Cerebellum (tissue), 4 donors: ENCODE measurements at places on chromosomes 7 and 10. TPM values are rescaled to one million over a fixed set of nuclear protein-coding genes. Genes with fewer than 3 reads are reported as not detected.

GRCh38 chr10:934746-935406 is 3.4 kb upstream of the LARP4B start:
- no peak for DNase-seq

DNA sequence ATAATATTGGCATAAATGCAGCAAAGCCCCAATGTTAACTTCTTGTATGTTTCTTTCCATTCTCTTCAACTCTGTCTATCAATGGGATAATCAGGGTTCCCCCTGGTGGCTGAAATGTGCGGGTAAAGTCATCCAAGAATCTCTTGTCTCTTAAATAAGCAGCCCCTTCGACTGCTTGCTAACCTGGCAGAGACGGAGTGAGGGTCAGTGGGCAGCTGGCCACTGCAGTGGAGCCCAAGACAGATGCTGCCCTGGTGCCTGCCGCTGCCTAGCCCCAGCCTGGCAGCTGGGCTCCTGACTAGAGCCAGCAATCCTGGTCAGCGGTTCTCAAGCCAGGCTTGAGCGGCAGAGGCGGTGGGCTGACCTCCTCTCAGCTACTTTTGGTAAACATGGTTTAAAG is 248.9 kb downstream of the COBL start:
- DNase-seq = peak; percentile 28

GRCh38 chr7:43850348-43851116 is 18.8 kb downstream of the MRPS24 start:
- DNase-seq = no peak

DNA sequence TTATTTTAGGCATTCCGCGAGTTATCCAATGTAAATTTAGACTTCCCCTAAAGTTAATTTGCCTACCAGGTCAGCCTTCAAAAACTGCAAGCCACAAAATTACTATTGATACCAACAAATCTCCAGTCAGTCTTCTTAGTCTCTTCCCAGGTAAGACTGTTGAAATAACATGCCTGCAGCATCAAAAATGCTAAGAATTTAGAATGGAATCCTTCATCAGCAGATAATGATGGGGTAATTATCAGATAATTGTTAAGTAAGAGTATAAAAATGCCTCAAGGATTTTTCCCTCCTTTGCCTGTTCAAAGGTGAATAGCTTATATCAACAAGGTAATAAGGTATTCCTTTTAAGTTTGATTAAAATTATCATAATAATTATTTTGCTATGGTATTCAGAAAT is 228.5 kb downstream of the BBS9 start:
- no peak for DNase-seq

DNA sequence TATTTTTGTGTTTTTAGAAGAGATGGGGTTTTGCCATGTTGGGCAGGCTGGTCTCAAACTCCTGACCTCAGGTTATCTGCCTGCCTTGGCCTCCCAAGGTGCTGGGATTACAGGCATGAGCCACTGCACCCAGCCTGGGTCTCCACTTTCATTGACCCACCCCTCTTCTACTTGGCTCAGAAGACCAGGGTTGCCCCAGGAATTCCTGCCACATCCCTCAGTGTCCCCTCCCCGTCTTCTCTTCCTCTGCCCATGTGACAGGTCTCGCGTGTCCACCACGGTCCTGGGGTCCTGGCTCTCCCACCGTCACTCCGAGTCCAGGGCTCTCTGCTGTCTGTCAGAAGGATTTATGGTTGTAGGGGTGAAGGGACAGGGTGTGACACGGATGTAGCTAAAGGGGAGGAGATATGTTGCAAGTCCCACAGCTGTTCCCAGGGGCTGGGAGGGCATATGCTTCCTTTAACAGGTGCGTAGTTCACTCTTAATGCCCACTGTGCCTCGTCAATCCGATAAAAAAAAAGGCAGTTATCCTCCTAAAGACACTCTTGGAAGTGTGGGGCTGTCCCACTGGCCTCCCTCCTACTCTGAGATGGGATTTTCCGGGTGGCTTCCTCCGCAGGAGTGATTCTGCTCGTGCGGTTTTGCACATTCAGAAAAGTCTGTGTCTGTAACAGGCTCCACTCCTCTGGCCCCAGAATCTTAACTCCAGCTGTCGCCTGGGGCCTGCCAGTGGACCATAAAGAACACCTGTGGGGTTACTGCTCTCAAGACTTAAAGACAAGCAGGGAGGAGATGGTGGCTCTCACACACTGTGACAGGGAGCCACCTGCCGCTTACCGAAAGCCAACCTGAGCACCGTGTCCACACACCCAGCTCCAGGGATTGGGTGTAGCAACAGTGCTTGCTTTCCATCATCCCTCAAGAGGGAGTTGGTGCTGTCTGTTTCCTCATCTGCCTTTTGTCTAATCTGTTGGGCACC is 36.7 kb upstream of the SHH start:
- DNase-seq = no peak

GRCh38 chr7:155356323-155357105 is 58.8 kb downstream of the INSIG1 start:
- DNase-seq = peak; percentile 53

DNA sequence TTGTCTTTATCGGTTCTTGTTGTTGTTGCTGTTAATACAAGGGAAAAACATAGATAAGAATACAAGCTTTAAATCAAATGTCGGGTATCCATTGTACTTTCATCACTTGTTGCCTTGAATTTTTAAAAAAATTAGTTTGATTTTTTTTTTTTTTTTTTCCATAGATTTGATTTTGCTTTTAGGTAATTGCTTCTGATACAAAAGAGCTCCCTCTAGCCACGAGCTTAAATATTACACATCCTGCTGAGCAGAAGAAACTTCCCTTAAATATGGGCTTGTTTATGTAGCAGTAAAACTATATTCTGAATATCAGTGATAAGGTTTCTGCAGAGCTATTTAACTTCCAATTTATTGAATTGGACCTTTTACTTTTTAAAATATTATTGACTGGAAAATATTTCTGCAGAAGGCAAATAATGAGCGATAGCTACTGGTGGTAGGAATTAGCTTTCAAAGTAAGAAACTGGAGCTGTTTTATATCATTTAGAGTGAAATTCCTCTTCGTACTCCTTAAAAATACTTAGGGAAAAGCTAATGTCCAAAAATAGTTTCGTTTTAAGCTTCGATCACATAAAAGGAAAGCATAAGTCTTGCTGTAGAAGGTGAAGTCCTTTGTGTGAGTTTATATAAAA is 216.9 kb downstream of the POLR1F start:
- DNase-seq = no peak

GRCh38 chr7:25541094-25541821 is 313.0 kb upstream of the NPVF start:
- DNase-seq = no peak

- DNase-seq = no peak
Measured at GRCh38 chr10:117462816-117463544, 79.6 kb upstream of the EMX2 start.

- DNase-seq = no peak
Measured at GRCh38 chr10:85317827-85318226, 989.4 kb downstream of the CCSER2 start.

DNA sequence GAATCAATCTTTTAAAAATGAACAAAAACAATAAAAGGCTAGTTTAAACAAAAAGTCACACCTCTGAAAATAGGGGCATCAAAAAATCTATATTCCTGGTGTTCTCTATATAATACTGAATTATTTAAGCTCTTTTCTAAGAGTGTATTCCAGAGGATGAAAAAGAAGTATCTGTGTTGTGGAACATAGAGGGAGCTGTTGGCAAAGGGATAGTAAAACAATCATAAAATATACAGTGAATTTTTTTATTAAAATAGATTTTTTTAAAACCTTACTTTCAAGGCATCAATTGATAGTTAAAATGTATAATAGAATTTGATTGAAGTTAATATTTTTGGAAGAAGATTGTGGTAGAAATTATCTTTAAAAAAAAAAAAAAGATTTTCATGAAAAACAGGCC is 1409.1 kb upstream of the CELF2 start:
- peak; percentile 1 for DNase-seq

DNA sequence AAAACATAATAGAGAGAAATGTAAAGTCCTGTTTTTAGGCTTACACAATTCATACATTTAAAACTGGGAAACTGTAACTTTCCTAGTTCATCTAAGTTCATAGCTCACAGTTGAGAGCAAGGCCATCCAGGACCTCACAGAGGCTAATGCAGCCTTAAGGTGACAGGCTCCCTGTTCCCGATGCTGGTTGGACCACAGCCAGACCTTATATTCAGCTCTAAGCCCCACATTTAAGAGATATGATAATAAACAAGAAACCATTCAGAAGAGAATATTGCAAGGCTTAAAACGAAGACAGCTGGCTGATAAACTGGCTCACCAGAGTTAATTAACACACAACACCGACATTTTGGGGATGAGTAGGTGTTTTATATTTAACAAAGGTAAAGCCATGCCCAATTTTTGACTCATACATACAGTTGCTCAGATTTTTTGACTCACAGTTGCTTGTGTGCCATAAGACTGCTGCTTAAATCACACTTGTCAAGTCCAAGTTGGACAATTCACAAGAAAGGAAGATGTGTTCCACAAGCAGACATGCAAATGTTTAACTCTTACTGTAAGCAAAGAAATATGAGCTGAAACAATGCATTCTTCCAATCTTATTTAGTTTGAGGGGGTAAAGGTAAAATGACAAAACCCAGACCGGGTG is 41.1 kb upstream of the TMEM213 start:
- DNase-seq = no peak

- DNase-seq = no peak
Measured at GRCh38 chr10:102612964-102613275, 31.4 kb upstream of the TRIM8 start.

GRCh38 chr7:47440320-47440719 is 141.6 kb downstream of the TNS3 start:
- no peak for DNase-seq

GRCh38 chr7:81245353-81245752 is 326.5 kb upstream of the SEMA3C start:
- DNase-seq = no peak

- no peak for DNase-seq
Measured at GRCh38 chr10:117417196-117417595, 42.0 kb upstream of the PDZD8 start.

- no peak for DNase-seq
Measured at GRCh38 chr10:84542522-84543490, 214.4 kb downstream of the CCSER2 start.

DNA sequence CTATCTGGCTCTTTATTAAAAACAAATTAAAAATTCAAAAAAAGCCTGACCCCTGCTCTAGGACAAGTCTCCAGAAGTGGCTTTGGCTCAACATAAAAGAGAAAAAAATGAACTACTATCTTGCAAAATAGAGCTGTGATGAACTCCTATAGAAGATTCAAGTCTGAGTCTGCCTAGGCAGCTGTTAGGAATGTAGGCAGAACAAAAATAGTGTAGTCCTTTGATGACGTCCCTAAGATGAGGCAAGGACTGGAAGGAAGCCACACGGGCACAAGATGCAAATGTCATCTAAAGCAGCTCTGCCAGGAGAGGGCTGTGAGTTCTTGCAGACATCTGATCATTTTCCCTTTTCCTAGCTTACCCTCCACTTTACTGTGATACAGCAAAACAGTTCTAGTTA is 20.5 kb downstream of the ASNS start:
- no peak for DNase-seq

DNA sequence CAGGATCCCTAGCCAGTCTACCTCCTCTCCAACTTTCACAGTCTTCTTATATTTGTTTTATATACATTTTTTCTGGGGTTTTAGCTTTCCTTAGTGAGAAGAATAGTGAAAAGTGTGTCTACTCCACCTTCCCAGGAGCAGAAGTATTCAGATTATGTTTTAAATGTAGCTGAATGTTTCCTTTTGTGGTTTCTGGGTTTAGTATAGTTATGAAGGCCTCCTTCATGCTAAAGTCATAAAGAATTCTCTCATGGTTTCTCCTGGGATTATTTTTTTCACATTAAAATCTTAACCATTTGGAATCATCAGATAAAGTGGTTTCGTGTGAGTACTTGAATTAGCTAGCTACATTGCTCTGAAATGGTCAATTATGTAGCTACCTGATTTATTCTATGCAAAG is 50.9 kb downstream of the ANKMY2 start:
- DNase-seq = no peak

DNA sequence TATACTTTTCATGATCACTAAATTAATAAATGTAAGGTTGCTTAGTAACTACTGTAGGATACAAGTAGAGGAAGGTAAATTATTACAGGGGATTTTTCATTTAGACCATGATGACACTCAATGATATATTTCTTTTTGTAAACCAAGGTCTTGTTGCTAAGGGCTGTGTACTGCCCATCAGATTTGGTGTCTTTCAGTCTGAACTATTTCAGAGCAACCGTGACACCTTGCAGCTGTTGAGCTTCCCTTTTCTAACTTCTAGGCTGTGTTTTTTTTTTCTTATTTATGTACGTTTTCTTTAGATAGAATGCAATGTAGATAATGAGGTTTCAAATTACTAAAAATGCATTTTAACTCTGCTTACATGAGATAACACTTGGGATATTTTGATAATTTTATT is 292.0 kb upstream of the MBL2 start:
- no peak for DNase-seq

- no peak for DNase-seq
Measured at GRCh38 chr7:91149341-91150246, 114.6 kb upstream of the FZD1 start.

DNA sequence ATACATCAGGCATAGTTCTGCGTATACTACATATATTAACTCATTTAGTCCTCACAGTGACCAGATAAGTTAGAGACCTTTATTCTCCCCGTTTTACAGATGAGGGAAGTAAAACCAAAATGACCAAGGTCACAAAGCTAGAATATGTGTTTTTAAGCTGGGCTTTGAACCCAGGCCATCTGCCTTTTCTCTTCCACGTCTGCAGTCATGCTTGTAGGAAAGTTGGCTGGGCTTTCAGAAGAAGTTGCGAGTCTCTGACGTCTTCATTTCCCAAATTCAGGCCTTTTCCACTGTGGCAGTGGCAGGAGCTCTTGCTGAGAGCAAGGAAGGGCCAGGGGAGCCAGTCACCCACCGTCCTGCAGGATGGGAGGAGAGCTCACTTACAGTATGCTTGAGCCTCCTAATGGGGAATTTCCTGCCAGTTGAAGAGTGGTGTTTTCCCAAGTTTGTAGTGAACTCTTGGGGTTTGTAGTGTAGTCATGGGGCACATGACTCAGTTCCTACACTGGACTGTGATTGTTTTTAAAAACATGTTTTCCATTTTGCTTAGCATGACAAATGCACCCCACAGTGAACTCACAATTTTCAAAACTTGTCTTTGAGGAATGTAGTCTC is 34.2 kb downstream of the CYP17A1 start:
- DNase-seq = no peak

DNA sequence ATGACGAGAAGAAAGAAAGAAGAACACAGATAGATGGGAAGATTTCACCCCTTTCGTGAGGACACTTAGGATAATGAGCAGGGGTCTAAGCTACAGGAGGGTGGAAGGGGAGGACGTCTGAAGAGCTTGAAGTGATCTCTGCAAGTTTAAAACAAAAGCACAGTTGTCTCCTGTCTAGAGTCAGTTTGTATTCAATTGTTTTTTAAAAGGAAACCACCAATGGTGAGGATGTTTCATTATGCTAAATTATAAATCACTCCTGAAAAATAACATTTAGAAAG is 85.9 kb downstream of the ADAM12 start:
- no peak for DNase-seq

Gene SLC29A4
- total RNA-seq = 22.6 TPM

Gene FAM25A
- total RNA-seq = not detected

Gene NUTM2D
- 5.1 TPM for total RNA-seq

Gene ATOH7
- 1.5 TPM for total RNA-seq

Gene ACTA2
- total RNA-seq = 13.2 TPM

Gene MGMT
- total RNA-seq = 16.6 TPM

Gene SAP25
- not detected for total RNA-seq

Gene CHN2
- total RNA-seq = 36.4 TPM

Gene ZNF786
- 16.0 TPM for total RNA-seq
